ENCODE measurements at places on chromosomes 5 and 9.

DNA sequence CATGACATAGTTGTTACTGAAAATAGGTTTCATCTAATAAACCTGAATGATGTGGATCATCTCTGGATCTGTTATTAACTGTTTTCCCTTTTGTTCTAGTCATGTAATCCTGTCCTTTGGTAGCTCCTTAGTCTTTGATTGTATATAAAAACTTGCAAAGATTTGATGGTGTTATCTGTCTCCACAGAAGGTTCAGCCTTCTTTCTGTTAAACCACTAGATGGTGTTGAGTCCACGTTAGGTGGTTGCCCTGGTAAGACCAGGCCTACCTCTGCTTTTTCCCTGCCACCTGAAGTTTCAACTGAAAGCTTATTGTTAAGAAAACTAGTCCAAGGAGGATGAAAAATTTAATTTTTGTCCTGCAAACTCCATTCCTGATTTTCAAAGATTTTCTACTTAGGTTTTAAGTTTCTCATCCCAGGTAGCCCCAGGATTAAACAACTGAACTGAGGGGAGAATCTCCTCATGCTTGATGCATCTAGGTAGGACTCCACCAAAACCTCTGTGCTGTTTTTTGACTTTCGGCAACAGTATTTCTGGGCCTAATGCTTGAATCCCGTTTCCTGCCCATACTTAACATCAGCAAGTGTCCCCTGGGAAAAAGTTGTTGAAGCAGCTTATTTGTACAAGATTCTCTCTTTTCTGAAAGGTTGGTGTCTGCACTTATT is 68.5 kb downstream of the RICTOR start:
- no peak for DNase-seq

DNA sequence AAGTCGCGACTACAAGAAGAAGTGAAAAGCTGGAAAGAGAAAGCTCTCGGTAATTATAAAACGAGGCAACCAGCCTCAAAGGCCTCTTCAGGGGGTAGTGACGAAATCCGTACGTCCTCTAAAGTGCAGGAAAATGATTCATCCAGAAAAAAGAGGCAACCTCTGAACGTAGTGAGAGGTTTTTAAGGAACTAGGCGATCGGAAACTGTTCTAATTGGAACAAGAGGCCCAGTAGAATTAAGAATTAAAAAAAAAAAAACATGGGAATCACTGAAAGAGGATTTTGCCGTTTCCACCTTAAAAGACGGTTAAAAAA is 1.0 kb downstream of the CSNK1A1 start:
- DNase-seq, result no peak

DNA sequence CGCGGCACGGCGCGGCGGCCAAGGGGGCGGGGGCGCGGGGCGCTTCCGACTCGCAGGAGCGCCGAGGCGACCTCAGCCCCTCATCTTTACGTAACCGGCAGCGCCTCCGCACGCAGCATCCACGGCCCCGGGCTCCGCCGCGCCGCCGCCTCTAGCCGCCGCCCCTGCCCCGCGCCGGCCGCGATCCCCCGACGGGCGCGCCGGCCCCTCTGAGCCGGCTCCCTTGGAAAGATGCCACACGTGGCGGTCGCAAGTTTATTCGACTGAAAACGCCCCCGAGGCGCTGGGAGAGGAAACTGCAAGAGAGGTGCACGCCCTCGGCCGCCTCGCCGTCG is 1.0 kb downstream of the KLF9 start:
- peak; percentile 44 for DNase-seq

- DNase-seq, result no peak
Measured at GRCh38 chr9:14258660-14259239, 55.2 kb downstream of the NFIB start.

GRCh38 chr9:100096378-100096916 is 2.4 kb downstream of the ERP44 start:
- DNase-seq, result no peak

DNA sequence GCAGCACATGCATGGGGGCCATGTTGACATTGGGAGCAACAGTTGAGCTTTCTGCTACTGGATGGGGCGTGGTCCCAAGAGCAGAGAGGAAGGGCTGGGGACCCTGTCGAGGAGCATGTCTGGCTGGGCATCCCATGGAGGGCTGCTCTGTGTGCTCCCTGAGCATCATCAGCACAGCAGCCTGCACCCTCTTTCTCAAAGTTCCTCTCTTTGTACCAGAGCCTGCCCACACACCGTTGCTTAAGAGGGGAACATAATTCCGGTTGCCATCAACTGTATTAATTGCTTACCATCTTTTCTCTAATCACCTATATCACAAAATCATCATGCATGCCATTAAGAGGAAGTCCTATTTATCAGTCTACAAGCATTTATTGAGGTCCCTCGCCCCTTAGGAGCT is 55.2 kb upstream of the DIRAS2 start:
- DNase-seq, result no peak

DNA sequence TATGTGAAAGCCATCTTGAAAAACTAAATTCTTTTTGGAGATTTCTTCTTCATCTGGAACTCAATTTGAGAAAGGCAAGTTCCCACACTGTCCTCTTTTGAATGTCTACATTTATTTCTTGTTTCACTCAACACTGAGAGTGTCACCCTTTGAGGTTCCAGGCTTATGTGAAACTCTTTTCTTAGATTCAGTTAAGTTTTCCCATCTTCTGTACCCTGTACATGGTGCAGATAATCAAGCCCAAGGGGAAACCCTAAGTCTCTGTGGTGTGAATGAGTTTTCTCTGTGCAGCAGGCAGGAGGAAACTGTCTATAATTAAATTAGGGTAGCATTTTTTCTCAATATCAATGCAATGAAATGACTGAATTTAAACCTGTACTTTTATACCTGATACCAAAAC is 72.3 kb upstream of the PRLR start:
- no peak for DNase-seq

GRCh38 chr9:15612962-15613361 is 60.1 kb downstream of the CCDC171 start:
- no peak for DNase-seq

GRCh38 chr9:132054024-132054423 is 25.6 kb downstream of the MED27 start:
- no peak for DNase-seq

GRCh38 chr9:94139672-94140417 is 55.6 kb downstream of the PTPDC1 start:
- no peak for DNase-seq

GRCh38 chr5:95730011-95730700 is 980 bp upstream of the RHOBTB3 start:
- no peak for DNase-seq

- DNase-seq, result no peak
Measured at GRCh38 chr5:54944364-54944763, 41.0 kb downstream of the ESM1 start.

- DNase-seq, result no peak
Measured at GRCh38 chr5:112263469-112263868, 155.6 kb downstream of the EPB41L4A start.

- peak; percentile 5 for DNase-seq
Measured at GRCh38 chr5:109410389-109411148, 795 bp upstream of the PJA2 start.

DNA sequence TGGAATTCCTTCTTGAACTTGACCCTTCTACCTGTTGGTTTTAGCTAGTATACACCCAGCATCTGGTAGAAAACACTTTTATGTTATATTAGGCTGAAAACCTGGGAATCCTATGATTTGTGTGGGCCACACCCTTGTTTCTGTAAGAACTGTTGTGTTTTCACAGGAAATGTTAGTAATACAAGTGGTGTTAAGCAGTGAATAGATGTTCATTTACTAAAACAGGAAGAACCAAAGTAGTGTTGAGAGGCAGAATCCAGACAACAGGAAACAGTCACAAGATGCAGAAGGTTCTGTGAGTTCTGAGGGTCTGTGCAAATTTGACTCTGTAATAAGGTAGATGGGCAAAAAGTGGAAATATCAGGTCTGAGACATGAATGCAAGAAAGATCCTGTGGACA is 73.0 kb upstream of the RAI14 start:
- no peak for DNase-seq

DNA sequence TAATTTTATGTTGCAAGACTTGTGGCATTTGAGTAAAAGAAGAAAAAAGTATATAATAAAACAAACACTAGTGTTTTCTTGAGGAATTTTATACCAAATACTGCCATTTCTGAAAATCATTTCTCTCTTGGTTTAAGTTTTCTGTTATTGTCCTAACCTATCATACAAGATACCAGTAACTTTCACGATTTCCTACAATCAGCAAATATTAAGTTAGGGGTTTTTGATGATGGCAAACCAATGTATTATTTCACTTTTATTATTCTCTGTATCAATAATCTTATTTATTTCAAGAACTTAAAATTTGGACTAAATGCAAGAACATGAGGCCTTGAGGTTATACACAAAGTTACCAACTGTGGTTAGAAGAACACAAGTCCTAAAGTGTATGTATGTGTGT is 109.0 kb upstream of the VCAN start:
- DNase-seq, result no peak

DNA sequence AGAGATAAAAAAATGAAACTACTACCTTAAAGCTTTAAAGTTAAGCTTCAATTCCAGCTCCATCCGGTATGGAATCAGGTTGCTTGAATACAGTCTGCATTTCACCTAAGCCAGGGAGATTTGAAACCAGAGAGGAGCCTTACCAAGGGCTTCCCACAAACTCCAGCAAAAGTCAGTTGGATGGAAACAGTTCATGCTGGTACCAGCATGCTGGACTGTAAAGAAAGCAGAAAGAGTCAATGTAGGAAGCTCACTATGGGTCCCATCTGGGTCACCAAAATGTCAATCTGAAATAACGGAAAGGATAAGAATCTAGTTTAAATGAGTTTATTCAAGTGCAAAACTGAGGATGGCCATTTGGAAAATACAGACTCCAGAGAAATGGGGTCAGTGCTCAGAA is 65.3 kb downstream of the CDO1 start:
- DNase-seq, result no peak

DNA sequence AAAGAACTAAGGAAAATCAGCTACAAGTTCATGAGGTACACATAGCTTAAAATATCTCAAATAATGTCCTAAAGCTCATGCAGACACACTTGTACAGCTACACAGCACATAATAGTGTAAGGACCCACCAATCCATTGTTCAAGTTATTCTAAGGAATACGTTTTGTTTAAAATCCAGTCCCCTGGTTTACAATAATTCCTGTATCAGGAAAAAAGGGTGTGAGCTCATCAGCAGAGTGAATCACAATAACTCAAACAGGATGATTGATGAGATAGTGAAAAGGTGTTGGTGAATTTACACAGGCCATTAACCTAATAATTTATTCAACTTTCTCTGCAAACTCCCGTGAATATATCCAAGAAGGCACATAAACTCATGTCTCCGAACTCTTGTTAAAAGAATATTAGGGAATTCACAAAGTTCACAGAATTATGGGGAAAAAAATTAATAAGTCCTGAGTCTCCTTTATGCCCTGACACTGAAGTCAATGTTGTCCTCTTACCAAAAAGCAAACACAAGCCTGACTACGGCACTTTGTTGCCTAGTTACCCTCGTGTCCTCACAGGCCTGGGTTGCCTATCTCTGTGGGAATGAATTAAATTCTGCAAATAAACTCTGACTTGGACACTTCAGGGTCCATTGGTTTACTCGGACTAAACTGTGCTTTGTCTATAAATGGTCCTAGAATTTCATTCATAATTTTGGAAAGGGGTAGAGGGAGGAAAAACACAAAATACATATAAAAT is 142.8 kb upstream of the PDE4D start:
- DNase-seq, result no peak

- DNase-seq, result no peak
Measured at GRCh38 chr9:127505396-127506116, 54.2 kb downstream of the LRSAM1 start.

DNA sequence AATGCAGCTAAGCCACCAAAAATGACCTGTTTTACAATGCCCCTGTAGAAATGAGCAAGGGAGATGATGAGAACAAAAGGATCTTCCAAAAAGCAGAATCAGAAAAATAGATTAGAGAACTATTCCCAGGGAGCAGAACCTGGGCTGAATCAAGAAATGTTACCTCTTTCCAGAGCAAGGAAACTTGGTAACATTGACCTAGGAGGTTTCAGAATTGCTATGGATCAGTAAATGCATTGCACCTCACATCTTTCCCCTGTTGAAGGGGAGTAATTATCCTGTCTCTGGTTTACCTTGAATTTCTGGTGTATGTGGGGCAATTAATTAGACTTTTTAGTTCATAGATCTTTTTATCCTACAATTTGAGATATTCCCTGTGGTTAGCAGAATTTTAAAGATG is 151.2 kb upstream of the RAI14 start:
- DNase-seq, result no peak

DNA sequence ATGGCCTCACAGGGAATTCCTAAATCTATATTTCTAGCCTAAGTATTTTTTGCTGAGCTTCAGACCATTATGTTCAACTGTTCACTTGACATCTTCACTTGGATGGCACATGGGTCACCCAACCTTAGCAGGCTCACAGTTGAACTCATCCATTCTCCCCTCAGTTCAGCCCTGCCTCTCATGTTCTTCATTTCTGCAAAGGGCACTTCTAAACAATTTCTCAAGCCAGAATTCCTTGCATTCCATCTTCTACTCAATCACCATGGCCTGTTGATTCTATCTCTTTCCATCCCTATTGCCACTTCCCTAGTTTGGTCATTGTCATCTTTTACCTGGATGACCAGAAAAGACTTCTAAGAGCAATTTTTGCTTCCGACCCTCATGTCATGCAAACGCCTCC is 7.3 kb upstream of the RGS3 start:
- DNase-seq, result no peak

DNA sequence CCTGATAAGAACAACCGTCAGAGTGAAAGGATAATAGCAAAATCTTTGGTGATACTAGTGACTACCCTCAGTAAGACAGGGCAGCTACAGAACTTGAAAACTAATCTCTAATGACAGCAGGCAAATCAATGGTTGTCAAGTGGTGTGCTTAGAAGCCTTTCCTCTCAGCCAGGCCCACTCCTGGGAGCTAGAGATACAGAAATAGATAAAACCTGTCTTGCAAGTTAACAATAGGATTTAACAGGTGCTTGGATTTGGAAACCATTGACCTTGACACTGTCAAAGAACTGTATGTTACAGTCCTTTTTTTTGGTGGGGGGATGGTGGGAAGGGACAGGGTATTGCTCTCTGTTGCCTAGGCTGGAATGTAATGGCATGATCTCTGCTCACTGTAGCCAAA is 118.6 kb downstream of the BASP1 start:
- DNase-seq, result no peak

DNA sequence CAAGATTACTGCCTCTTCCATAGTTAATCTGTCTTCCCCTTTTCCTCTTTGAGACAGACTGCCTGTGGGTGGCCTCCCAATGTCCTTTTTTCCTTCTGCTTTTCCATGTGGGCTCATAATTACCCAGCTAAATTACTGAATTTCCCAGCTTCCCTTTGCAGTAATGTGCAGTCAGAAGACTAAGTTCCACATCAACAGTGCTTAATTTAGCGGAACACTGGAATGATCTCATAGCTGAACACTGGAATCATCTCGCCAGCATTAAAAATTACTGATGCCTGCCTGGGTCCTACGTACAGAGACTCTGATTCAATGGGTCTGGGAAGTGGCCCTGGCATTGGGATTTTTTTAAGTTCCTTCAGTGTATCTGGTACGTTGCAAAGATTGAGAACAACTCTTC is 84.3 kb downstream of the DNAH5 start:
- no peak for DNase-seq

DNA sequence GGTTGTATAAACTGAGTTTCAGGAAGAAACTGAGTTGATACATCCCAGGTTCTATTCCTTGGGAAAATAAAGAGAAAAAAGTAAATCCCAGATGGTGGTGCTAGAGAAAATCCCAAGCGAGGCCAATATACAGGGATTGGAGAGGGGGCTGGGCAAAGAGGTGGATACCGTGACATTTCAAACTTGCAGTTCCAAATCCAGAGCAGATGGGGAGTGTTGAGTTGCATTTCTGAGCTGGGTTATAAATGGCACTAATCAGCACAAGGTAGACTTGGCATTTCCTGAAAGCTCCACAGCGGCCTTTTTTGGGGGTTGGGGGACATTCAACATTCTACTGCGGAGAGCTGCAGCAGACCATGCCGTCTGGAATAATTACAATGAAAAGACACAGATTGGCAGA is 224.4 kb downstream of the NXNL2 start:
- no peak for DNase-seq

All from stimulated activated CD8-positive, alpha-beta memory T cell treated with anti-CD3 and anti-CD28 coated beads, Interleukin-4, amount 100 ng/mL, for 4 hours (primary cell).